ENCODE measurements at places on chromosomes 1 and 21. TPM values are rescaled to one million over a fixed set of nuclear protein-coding genes. Genes with fewer than 3 reads are reported as not detected.

The CYP4A22 gene
- not detected for total RNA-seq

The OR10K2 gene
- not detected for total RNA-seq

- DNase-seq: no peak
Measured at GRCh38 chr1:107820801-107821200, 144.2 kb downstream of the VAV3 start.

- no peak for DNase-seq
Measured at GRCh38 chr21:46172863-46173528, 11.3 kb downstream of the SPATC1L start.

- DNase-seq: no peak
Measured at GRCh38 chr1:9878404-9878803, 31.7 kb downstream of the CTNNBIP1 start.

DNA sequence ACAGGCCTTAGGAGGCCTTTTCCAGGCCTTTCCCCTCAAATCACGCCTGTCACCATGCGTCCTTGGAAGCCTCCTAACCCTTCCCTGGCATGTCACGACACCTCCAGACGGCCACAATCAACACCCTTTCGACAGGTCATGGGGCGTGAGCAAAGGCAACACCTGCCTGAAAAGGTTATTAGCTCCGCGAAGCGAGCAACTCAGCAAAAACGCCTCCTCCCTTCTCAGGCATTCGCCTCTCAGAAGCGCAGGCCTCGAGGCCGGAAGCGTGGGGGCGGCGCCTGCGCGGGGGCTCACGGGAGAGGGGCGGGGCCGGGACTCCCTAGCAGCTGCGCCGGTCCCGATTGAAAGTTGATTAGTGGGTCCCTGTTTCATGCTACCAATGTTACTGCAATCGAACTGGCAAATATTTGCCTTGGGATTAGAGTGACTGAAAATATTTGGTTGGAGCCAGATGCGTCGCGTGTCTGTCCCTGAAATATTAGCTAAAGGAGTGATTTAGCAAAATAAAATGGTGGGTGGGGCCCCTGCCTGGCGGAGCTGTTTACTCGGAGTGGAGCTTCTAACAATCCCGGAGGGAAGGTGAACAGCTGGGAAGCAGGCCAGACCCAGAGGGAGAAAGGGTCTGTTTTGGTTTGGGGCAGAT is 44.9 kb downstream of the GFI1 start:
- no peak for DNase-seq

The AMY2B gene
- total RNA-seq: 20.8 TPM

The RPTN gene
- total RNA-seq: 4.4 TPM

The S1PR1 gene
- 15.2 TPM for total RNA-seq

The ZNF695 gene
- 1.7 TPM for total RNA-seq

GRCh38 chr1:53449693-53450092 is 9.5 kb upstream of the DMRTB1 start:
- DNase-seq: no peak

The GRIK3 gene
- total RNA-seq: 0.59 TPM

- DNase-seq: peak; percentile 47
Measured at GRCh38 chr1:17125756-17126237, 6.5 kb upstream of the PADI2 start.

- DNase-seq: no peak
Measured at GRCh38 chr1:95437781-95438180, 203.8 kb downstream of the RWDD3 start.

- no peak for DNase-seq
Measured at GRCh38 chr1:233730380-233730779, 116.5 kb downstream of the KCNK1 start.

GRCh38 chr1:210296682-210297081 is 32.0 kb upstream of the HHAT start:
- DNase-seq: no peak

- no peak for DNase-seq
Measured at GRCh38 chr1:115547696-115548095, 94.1 kb upstream of the VANGL1 start.

- DNase-seq: no peak
Measured at GRCh38 chr1:172843444-172843843, 184.5 kb downstream of the FASLG start.

GRCh38 chr1:80929868-80930508 is 870.7 kb upstream of the ADGRL2 start:
- no peak for DNase-seq

DNA sequence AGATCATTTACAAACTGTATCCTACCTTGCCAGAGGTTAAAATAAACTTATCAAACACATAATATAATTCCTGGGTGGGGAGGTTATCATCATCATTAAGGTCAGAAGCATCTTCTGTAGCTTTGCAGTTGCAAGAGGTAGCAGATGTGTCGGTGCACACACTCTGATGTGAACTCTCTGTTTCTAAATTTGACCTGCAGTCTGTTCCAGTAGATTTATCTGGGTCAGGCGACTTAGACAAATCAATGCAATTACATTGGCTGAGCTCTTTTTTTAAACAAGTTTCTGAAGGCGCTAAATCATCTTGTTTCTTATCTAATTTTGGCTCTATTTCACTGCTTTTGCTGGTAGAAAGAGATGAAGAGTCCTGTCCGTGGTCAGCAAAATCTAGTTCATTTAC is 70.4 kb downstream of the PRPF38A start:
- no peak for DNase-seq

GRCh38 chr1:201859424-201859823 is 29.3 kb upstream of the SHISA4 start:
- DNase-seq: no peak

The RNF186 gene
- not detected for total RNA-seq

Measured in skin of body (tissue), 3 donors.